Pulmonary artery endothelial cell (primary cell): ENCODE measurements at places on chromosomes 1 and 21. TPM values are rescaled to one million over a fixed set of nuclear protein-coding genes. Genes with fewer than 3 reads are reported as not detected.

Gene NTMT2
- not detected in 2 replicates for total RNA-seq

Gene EXTL1
- total RNA-seq, result not detected in 2 replicates

Gene VASH2
- total RNA-seq, result 0.07 and 0.14 TPM in 2 replicates

Gene FBXO44
- total RNA-seq, result 6.0 and 6.9 TPM in 2 replicates

DNA sequence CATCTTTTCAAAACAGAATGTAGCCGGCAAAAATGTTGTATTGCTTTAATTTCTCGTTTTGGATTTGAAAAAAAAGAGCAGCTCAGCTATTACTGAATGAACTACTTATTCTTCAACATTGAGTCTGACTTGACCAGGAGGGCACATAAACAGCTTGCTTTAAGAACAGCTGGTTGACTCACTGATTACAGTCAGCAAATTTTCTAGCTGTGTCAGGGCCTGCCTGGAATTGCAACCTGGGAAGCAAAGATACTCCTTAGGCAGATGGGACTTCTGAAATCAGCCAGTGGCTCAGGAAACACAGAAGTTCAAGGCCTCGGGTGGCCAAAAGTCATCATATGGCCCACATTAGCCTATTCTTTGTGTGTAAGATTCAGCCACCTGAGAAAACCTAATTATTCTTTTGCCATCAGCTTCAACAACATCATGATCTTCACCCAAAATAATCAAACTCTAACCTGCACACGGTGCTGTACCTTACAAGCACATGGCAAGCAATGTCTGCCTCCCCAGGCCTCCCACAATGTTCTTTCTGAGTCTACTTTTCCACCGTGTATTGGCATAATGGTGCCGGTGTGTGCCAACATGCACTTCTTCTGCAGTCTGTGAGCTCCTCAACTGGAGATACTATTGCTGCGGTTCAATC lies 307.2 kb downstream of the HHIPL2 start:
- no peak for DNase-seq

DNA sequence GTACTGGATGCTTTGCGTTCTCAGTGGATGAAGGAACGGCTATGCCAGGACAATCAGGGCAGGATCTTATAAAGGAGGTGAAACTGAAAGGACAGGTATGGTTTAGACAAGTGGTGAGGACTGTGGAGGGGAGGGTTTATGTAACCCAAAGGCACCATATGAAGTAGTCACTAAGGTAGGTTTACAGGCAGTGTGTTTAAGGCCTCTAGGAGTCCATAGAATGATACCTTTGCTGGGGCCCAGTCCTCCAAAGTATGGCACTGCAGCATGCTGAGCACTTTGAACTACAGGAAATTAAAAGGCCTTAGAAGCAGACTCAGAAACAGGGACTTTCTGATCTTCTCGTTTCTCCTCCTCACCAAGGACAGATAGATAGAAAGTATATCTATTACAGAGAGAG lies 304.7 kb upstream of the USP25 start:
- DNase-seq, result no peak

DNA sequence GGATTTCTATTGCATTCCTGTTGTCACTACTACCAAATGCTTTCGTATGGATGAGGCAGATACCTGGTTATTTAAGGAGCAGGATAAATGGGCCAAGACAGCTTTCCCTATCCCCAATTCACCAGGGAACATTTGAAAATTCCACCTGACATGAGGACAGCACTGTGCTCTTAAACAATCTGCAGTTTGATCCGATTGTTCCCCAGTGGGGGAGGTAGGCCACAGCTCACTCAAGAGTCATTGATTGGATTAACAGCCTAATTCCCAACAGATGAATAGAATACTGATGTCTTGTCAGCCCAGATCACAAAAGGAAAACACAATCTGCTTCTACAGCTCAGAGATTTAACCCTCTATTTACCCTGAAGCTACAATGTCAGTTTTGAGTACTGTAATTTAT lies 123.9 kb downstream of the LHX4 start:
- DNase-seq, result no peak

GRCh38 chr1:87204441-87204840 lies 124.2 kb upstream of the LMO4 start:
- no peak for DNase-seq

- no peak for DNase-seq
These were observed 28.6 kb upstream of the ZNF496 start for GRCh38 chr1:247360116-247360898.
